ENCODE measurements at places on chromosomes 5 and 9.
A peak's percentile ranks its signal among the peaks of the same experiment; 100 is the strongest.

- DNase-seq: no peak
Measured at GRCh38 chr5:95599252-95599651, 20.6 kb upstream of the GPR150 start.

GRCh38 chr5:110973510-110973909 is 98.0 kb upstream of the TSLP start:
- no peak for DNase-seq

DNA sequence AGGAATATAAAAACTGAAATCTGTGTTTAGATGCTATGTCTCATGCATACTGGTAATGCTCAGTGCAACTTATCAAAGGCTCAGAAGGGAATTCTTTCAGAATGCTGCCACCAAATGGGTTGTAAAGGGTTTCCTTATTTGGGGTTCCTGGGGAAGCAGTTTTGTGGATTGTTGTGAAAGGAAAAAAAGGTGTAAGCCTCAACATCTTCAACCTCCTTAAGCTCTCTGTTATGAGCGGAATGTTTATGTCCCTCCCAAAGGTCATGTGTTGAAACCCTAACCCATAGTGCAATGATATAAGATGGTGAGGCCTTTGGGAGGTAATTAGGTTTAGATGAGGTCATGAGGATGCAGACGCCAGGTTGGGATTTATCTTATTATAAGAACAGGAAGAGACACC is 41.6 kb downstream of the GNA14 start:
- DNase-seq: no peak

GRCh38 chr9:90948156-90948555 is 146.5 kb downstream of the SYK start:
- DNase-seq: no peak

- DNase-seq: peak; percentile 33
Measured at GRCh38 chr5:56856541-56857178, 41.3 kb downstream of the MAP3K1 start.

GRCh38 chr5:160479926-160480325 is 58.3 kb downstream of the PTTG1 start:
- no peak for DNase-seq

- no peak for DNase-seq
Measured at GRCh38 chr9:135461936-135462335, 17.6 kb upstream of the PPP1R26 start.

DNA sequence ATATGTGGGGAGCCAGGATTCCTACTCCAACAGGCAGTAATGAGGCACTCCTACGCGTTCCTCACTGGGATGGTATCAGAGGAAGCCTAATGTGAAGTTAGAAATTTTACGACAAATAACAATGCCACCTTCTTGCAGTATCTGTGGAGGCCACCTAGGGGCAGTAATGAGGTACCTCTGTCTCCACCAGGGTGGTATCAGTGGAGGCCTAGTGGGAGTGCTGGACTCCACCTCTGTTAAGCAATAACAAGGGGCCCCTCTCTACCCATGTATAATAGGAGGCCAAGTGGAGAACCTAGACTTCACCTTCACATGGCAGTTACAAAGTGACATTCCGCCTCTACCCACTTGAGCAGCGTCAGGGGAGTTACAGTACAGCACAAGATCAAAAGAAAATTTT is 147.9 kb downstream of the PLPPR1 start:
- no peak for DNase-seq

GRCh38 chr5:152688561-152689249 is 283.6 kb upstream of the NMUR2 start:
- DNase-seq: no peak

- DNase-seq: peak; percentile 48
Measured at GRCh38 chr5:10311595-10312425, 4.1 kb upstream of the CMBL start.

DNA sequence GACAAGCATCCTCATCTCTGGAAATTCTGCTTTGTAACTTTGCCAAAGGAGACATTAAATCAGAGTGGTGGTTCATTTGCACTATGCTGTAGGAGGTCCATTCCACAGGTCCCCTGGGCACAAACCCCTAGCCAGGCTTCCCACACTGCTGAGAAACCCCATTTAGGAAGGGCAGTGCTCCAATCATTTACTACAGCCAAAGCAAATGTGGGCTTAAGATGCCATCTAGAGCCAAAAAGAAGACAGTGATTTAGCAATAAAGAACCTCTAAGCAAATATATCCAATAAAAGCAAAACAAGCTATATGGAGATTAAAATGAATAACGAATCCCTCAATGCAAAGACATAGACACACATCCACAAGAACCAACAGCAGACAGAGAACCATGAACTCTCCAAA is 129.0 kb upstream of the ALDH1B1 start:
- peak; percentile 19 for DNase-seq

- DNase-seq: no peak
Measured at GRCh38 chr9:14278291-14278721, 35.6 kb downstream of the NFIB start.

- DNase-seq: peak; percentile 75
Measured at GRCh38 chr5:100667161-100667630, 132.0 kb downstream of the FAM174A start.

- DNase-seq: no peak
Measured at GRCh38 chr5:124876983-124877382, 130.5 kb upstream of the ZNF608 start.

- no peak for DNase-seq
Measured at GRCh38 chr9:22855980-22856379, 409.4 kb downstream of the DMRTA1 start.

DNA sequence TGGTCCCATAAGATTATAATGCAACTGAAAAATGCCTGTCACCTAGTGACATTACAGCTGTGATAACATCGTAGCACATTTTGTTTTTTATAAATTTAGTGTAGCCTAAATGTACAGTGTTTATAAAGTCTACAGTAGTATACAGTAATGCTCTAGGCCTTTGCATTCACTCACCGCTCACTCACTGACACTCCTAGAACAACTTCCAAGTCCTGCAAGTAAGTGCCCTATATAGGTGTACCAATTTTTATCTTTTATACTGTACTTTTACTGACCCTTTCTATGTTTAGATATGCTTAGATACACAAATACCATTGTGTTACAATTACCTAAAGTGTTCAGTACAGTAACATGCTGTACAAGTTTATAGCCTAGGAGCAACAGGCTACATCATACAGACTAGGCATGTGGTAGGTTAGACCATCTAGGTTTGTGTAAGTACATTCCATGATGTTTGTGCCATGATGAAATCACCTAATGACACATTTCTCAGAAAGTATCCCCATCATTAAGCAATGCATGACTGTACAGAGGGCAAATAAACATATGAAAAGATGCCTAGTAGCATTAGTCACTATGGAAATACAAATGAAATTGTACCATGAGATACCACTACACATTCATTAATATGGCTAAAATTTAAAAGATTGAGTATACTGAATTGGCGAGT is 127.6 kb downstream of the TRPM6 start:
- no peak for DNase-seq

GRCh38 chr5:159800131-159800840 is 116.0 kb upstream of the ADRA1B start:
- peak; percentile 10 for DNase-seq

DNA sequence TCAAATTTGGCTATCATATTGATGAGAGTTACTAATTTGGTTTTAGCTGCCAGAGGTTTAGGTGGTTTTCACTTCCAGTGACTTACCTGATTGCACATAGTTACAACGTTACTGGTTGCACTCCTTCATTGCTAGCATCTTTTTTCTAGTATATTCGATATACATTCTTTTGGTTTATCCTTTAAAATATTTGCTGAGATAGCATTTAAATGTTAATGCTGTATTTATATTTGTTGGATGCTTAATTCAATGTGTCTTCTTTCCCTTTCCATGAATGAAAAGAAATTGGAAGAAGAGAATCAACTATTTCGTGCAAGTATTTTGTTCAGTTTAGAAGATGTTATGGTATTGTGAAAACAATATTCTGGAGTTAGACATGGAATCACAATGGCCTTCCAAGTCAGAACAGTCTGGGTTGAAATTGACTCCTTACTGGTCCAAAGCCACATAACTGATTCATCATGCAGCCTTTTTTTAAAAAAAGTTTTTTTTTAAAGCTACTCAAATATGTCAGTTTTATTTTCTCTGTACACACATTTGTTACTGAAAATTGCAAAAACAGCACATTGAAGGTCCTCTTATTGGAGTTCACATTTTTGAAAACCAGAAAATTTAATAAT is 2.2 kb downstream of the SPIN1 start:
- DNase-seq: no peak

DNA sequence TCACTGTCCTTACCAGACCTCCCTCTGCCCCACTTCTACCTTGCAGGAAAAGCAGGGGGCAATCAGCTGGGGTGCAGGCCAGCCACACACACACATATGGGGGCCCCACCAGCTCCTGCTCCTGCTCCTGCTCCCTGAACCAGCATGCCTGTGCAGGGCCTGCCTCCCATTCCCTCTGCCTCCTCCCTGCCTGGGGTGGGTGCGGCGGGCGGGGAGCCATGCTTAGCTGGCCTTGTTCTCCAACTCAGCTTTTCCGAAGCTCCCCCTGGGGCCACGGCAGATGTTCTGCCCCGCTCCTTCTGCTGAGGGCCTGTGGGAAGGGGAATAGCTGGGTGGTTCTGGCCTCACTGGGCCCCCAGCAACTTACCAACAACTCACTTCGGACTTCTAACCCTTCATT is 89.8 kb downstream of the ZNF354C start:
- no peak for DNase-seq

DNA sequence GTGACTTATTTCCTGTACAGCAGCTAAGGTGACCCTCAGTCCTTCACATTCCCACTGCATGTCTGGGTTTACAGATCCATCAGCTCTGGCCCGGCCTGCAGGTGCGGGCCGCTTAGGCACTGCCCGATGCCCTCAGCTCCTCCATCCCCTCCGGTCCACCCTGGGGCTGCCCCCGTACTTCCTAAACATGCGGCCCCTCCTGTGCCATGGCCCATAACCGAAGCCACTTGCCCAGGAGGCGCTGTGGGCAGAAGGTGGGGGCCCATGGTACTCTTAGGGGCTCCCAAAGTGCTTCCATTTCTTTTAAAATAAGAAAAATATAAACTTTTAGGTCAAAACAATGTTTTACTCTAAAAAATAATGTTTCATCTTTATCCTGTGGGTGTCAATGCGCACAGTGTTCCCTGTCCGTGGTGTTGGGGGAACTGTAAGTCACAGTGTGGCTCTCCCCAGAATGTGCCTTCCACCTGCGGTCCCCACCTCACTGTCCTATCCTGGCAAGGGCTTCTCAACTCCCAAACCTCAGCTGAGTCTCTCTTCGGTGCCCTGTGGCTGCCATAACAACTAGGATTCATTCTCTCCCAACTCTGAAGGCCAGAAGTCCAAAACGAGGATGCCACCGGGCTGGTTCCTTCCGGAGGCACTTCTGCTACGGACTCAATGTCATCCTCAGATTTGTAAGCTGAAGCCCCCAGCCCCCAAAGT is 132.7 kb upstream of the LPCAT1 start:
- no peak for DNase-seq

- peak; percentile 46 for DNase-seq
Measured at GRCh38 chr9:96383165-96383942, at the start of gene SLC35D2. TSS of gene SLC35D2 (minus strand) at chr9:96383711. CDS start at chr9:96383634, 77 bp downstream.

- DNase-seq: no peak
Measured at GRCh38 chr5:115510145-115510645, 34.4 kb downstream of the FEM1C start.

- peak; percentile 65 for DNase-seq
Measured at GRCh38 chr5:142145106-142145900, 36.7 kb downstream of the NDFIP1 start.

DNA sequence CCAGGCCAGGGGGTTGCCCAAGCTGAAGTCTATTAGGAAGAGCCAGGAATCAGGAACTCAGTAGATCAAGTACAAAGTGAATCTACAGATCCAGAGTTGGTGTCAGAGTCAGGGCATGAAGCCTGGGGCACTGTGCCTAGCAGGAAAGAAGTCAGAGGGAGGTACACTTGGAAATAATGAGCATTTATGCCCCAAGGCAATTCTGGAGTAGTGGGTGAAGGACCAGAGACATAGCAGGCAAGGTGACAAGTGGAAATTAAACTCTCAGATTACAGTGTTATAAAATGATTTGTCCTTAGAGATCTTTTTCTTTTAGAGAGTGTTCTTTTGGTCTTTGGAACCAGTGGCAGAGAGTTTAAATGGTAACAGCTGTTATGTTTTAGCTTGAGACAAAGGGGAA is 138.0 kb downstream of the ADAMTSL1 start:
- DNase-seq: no peak

DNA sequence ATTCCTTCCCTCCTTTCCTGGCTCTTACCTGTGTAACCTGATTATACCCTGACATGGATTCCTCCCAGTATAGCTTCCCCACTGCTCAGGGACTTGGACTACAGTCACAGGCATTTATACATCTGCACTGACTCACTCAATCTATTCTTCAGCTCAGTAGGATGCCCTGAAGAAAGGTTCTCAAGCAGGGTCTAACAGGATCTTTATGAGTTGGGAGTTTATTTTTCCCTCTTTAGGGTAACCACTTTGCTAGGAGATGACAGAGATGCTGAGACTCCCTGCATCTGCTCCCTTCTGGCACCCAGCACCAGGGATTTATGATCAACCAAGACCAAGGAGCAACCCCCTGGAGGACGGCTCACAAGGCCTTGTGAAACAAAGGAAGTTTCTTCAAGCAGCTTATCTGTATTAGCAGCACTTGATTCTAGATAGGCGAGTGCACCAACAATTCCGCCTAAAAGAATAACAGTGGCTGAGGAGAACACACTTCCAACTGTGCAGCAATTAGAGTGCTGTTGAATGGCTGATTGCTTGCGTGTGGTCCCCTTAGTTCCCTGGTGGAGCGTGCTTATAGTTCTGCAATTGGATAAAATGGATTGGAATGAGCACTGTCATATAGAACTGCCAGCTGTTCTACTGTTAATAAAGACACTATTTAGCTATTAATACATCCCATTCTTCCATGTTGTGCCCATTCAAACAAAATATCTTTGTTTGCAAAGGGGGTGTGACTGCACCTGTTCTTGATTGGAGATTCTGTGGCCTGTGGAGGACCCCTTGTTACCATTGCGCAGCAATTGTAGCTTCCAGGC is 482.6 kb downstream of the ZNF608 start:
- DNase-seq: no peak

- DNase-seq: peak; percentile 69
Measured at GRCh38 chr5:132258102-132259068, 889 bp downstream of the PDLIM4 start.

GRCh38 chr9:27755846-27756245 is 182.6 kb upstream of the C9orf72 start:
- DNase-seq: no peak

GRCh38 chr9:105341434-105342146 is 97.1 kb downstream of the SLC44A1 start:
- DNase-seq: no peak

GRCh38 chr9:129584136-129584535 is 36.8 kb downstream of the C9orf50 start:
- DNase-seq: peak; percentile 88

DNA sequence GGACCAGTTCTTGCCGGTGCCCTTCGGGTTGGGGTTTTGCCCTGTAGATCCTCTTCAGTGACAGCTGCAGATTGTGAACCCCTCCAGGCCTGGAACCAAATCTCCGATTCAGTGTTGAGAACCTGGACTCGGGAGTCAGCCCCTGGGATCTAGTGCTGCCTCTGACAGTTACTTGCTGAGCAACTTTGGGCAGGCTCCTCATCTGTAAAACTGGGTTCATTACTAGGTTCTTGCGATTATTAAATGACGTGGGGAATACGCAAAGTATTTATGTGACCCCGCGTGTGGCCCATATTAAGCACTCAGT is 600 bp downstream of the ERCC6L2 start:
- DNase-seq: no peak
